ENCODE measurements at places on chromosomes 12 and 14.

GRCh38 chr12:8917751-8918150, 3.4 kb downstream of the PHC1 start:
- DNase-seq = no peak

DNA sequence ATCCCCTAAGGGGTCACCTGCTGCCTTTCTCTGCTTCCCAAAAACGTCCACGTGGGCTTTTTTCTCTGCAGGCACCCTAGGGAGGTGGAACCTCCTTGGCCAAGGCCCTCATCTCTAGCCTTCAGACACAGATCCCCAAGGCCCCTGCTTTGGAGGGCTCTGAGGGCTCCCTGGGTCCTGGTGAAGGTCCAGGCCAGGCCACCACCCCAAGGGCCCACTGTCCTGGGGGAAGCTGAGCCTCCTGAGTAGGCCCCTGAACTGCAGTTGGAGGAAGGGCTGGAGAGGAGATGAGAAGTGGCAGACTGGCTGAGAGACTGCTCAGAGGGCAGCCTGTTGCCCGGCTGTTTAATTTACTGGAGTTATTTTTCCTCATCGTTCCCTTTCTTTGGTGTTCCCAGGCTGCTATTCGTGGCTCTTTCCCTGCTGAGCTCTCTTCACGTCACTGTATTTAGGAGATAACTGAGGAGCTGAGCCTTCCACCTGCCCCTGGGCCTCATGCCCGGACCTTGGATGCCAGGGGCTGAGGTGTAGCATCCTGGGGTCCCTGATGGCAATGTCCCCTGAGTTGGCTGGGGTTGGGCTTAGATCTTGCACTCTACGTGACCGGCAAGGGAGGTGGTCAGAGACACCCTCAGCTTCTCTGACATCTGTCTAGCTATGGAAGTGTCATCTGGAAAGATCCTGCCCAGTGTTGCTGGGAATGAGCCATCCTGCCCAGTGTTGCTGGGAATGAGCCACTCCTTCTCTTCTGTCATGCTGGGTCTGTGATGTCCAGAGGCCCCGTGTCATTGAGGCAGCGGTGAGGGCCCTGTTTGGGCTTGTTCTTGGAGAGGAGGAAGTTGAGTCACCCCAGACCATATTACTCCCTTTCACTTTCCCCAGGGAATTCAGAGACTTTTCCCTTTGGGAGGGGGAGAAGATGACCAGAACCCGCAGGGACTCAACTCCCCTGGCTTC, 139.8 kb downstream of the TSPAN9 start:
- no peak for DNase-seq

- DNase-seq = no peak
Observed at GRCh38 chr14:25132732-25133422, 82.9 kb upstream of the STXBP6 start.

DNA sequence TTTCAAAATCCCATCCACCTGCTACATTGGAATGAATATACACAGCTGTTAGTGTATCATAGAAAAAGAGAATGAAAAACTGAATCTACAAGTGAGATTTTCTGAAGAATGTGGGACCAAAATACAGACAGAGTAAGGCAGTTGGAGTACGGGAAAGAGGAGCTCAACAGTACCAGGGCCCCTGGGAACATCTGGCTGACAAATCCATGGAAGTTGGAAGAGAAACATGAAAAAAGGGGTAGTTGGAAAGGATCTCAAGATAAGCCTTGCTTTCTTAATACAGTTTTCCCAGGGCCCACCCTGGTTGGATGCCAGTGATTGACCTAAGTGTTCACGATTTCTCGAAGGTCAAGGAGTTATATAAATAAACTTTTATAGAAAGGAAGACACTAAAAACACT, 54.0 kb upstream of the SLCO1C1 start:
- DNase-seq = no peak

DNA sequence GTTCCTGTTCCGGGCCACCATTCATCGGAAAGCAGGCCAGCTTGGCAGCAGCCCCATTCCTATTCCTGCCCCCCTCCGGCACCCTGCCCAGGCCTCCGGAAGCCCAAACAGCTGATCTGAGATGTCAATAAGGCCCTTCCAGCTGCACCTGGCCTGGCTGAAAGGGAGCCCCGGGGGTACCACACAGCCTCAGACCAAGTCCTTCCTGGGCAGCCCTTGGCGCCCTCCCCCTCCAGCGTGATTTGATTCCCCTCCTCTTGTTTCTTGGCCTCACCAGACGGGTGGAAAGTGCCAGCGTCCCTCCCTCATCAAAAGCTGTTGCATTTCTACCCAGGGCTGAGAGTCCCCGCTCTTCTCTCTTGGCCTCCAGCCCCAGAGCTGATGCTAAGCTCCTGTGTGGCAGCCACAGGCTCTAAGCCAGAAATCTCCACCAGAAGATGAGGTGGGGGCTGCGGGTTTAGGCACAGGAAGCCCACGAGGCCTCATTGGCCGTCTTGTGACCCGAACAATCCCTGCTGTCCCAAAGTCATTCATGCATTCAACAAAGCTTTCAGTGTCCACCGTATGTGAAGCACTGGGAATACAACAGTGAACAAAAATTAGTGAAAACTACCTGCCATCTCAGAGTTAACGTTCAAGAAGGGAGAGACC, 215.4 kb downstream of the SLC41A2 start:
- no peak for DNase-seq

GRCh38 chr12:73589220-73589619, 948.4 kb upstream of the ATXN7L3B start:
- no peak for DNase-seq

- DNase-seq = no peak
Observed at GRCh38 chr12:127640181-127640886, 626.6 kb upstream of the TMEM132C start.
